ENCODE measurements at places on chromosomes 4 and X.
A peak's percentile ranks its signal among the peaks of the same experiment; 100 is the strongest.

DNA sequence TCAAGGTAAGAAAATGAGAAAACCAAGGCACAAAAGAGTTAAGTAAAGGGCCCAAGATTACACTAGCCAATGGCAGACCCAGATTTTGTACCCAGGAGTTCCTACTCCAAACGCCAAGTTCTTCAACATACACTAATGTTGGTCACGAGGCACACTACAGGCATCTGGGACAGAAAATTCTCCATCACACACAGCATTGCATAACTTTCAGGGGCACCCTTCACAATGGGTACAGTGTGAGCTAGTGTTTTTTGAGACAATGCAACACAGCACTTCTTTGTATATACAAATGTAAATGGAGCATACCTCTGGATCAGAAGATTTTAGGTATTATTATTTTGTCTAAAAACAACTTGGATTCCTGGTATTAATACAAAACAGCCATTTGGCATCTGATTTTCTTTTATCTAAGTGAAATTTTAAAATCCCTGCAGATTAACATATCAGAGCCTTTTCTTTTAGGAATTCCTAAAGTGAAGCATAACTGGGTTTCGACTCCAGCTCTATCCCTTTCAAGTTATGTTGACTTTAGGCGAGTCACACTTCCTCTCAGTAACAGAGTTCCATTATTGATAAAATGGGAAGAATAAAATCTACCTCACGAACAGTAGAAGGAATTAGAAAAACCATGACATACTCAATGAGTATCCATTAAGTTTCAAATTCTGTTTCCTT lies 41.1 kb downstream of the ADGRA3 start:
- DNase-seq, result no peak

GRCh38 chr4:152211936-152212653 lies 323.8 kb downstream of the FBXW7 start:
- DNase-seq, result no peak

DNA sequence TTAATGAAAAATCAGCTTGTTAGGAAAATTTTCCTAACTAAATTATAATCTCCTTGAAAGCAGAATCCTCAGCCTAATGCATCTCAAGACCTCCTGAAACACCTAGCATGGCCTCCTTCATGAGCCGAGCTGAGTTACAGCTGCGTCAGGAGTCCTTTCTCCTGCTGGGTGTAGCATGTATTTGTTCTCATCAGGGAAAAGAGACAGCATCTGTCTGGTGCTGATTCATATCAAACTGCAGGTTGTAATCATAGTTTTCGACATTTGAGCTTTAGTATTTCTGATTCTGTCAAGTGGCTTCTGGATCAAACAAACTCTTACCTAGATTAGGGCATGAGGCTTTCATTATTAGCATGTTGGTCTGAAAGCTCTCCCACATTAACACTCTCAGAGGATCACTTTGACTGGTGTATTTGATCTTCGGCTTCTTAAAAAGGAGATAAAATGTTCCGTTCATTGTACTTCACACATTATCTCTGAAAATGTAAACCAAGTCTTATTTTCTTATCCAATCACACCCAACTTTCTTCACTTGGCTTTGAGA lies 140.1 kb upstream of the FRG1 start:
- no peak for DNase-seq

GRCh38 chr4:139973015-139973414 lies 181.0 kb downstream of the MAML3 start:
- DNase-seq, result no peak

DNA sequence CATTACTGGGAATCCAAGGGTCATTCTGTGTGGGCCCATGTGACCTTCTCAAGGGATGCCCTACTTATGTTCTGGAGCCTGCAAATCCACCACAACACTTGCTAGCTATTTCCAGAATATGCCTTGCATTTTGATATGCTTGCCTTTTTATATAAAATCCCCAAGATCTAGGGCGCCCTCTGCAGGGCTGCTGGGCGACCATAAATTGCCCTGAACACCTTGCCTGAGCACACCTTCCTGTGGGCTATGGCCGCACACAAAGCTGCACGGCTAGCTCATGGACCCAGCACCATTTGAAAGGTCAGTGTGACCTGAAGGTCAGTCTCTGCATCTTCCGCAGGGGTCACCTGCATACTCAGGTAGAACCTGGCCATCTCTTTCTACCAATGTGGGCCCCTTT lies 311.7 kb downstream of the NLGN4X start:
- DNase-seq, result no peak

GRCh38 chrX:13373431-13374187 lies 53.8 kb upstream of the ATXN3L start:
- DNase-seq, result no peak

GRCh38 chrX:154064637-154065435 lies 32.7 kb downstream of the MECP2 start:
- DNase-seq, result no peak

GRCh38 chr4:168304744-168305459 lies 13.7 kb downstream of the DDX60 start:
- no peak for DNase-seq

- no peak for DNase-seq
These were observed 155.5 kb upstream of the PRDX4 start for GRCh38 chrX:23511793-23512192.

- no peak for DNase-seq
These were observed 143.6 kb downstream of the SLIT2 start for GRCh38 chr4:20395160-20395773.

DNA sequence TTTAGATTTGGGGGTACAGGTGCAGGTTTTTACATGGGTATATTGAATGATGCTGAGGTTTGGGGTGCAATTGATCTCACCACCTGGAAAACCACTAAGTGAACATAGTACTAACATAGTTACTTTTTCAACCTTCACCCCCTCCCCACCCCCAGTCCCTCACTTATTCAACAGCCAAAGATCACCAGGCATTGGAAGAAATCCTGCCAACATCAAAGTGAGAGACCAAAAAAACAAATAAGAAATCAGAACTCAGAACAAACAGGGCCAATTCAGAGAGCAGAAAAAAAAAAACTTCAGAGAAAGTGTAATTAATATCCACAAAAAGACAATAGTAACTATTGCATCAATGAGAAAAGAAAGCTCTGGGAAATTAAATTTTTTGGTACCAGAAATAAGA lies 20.5 kb upstream of the LAP3 start:
- no peak for DNase-seq

DNA sequence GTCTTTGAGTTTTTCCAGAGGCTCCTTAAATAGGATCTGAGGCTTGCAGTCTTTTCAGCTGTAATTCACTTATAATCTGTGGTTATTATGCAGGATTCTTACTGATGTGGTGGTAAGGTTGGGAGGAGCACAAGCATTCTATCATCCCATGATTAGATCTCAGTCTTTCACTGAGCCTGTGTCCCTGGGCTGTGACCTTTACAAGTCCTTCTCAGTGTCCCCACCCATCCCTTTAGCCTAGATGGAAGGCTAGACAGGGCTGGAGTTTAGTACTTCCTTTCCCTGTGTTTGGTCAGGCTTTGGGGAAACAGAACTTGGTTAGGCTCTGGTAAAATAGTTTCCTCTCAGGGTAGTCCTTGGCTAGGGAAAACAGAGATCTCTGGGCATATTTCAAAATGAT lies 17.1 kb upstream of the NKAP start:
- DNase-seq, result no peak

DNA sequence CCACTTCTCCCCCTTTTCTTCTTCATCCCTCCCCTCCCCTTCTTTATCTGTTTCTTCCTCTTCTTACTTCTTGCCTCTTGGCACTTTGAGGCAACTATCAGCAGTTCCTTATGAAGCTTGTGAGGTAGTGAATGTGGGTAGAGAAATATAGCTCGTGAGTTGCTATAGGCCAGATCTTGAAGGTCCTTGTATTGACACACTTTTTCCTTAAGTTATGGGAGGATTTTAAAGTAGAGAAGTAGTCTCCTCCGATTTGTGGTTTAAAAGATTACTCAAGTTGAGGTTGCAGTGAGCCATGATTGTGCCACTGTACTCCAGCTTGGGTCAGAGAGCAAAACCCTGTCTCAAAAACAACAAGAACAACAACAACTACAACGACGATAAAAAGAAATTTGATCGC lies 3.4 kb upstream of the RRAGB start:
- DNase-seq, result no peak

DNA sequence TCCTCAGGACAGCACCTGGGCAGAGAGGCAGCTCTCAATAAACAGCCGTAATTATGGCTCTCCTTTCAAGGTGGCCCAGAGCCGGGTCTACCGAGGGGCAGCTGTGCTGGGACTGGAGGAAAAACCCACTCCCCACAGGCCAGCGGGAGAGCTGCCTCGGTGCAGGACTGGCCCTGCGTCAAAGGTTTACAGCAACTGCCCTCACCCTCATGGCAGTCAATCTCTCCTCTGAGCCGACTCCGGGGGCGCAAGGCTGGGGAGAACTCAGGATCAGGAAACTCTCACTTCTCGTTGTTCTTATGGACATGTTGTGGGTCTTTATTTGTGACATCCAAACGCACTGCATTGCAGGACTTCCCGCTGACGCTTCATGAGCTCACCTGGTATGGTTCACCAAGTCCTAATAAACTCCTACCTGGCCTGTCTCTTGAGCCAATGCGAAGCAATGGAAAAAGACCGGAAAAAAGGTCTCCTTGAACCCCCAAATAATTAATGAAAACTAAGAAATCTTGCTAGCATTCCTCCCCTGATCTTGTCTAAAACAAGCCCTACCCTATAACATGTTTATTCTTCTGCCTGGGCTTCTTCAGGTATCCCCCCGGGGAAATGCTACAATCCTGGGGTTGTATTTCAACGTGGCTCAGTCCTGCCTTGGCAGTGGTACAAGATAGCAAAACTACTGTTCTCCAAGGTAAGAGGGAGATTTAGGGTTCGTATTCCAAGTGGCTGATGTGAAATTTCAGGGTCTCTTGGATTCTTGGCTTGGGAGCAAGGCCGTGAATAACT lies 50.1 kb upstream of the CDKN2AIP start:
- DNase-seq, result no peak

GRCh38 chr4:67234296-67234695 lies 311.0 kb downstream of the CENPC start:
- DNase-seq, result no peak

GRCh38 chr4:147578051-147578476 lies 39.1 kb upstream of the TMEM184C start:
- DNase-seq, result peak; percentile 86

- no peak for DNase-seq
These were observed 138.6 kb upstream of the APOOL start for GRCh38 chrX:84865113-84865512.

DNA sequence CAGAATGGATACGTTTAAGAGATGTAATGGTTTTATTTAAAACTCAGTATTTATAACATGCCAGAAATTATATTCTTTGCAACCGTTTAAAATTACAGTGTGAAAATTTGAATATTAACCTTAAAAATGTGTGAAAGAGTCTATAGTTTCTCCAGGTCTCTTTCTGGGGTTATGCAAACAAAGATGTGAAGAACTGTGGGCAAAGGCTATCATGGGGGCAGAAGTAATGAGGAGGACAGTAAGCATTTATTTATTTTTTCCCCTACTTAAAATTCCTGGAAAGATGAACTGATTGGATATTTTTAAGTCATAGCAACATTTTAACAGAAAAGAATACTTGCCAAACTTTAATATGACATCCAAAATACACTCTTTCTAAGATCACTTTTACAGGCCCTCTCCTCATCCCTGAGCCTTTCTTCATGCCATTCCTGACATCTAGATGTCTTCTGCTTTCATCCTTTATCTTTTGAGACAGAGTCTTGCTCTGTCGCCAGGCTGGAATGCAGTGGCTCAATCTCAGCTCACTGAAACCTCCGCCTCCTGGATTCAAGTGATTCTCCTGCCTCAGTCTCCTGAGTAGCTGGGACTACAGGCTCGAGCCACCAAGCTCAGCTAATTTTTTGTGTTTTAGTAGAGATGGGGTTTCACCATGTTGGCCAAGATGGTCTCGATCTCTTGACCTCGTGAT lies 46.1 kb downstream of the TMEM131L start:
- DNase-seq, result no peak

- DNase-seq, result no peak
These were observed 32.8 kb downstream of the MGARP start for GRCh38 chr4:139247241-139247640.

GRCh38 chrX:25976683-25977310 lies 161.3 kb upstream of the MAGEB18 start:
- DNase-seq, result no peak

GRCh38 chr4:16083241-16084191 lies at the start of gene PROM1:
Gene PROM1 (minus strand): TSS chr4:16084023. CDS start chr4:16075906, 8,117 bp downstream.
- DNase-seq, result no peak

DNA sequence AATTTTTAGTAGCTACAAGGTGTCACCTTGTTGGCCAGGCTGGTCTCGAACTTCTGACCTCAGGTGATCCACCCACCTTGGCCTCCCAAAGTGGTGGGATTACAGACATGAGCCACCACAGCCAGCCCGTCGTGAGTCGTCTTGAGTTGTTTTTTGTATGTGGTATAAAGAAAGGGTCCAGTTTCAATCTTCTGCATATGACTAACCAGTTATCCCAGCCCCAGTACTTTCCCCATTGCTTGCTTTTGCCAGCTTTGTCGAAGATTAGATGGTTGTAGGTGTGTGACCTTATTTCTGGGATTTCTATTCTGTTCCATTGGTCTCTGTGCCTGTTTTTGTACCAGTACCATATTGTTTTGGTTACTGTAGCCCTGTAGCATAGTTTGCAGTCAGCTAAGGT lies 105.9 kb downstream of the OR13H1 start:
- DNase-seq, result no peak

GRCh38 chr4:165006456-165006855 lies 25.3 kb upstream of the TRIM60 start:
- no peak for DNase-seq

Measured in AG04450 (cell line).